Naive thymus-derived CD4-positive, alpha-beta T cell (primary cell): ENCODE measurements at places on chromosomes 6 and 20.

DNA sequence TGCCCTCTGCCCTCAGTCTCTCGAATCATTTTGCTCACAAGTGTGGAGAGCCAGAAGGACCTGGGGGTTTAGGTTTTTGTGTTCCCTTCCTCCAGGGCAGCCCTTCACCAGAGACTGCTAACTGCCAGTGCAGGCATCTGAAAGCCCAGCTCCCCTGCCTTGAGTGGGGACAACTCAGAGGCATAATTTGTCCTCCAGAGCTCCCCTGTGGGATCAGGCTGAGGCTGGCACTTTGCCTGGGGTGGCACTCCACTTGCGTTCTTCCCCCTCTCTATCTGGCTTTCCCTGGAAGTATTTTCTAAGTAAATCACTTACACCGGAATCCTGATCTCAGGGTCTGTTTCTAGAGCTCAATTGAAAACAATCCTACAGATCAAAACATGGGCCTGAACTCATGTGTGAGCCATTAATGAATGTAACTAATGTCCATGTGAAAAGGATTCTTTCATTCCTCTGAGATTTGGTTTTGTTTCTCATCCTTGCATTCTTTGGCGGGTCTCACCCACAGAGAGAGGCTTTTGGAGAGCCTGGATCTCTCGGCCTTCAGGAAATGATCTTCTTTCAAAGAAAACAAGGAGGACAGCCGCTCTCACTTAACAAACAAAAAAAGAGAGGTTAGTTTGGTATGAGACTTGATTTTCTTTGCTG lies 125.7 kb upstream of the RIPOR2 start:
- no peak for DNase-seq

DNA sequence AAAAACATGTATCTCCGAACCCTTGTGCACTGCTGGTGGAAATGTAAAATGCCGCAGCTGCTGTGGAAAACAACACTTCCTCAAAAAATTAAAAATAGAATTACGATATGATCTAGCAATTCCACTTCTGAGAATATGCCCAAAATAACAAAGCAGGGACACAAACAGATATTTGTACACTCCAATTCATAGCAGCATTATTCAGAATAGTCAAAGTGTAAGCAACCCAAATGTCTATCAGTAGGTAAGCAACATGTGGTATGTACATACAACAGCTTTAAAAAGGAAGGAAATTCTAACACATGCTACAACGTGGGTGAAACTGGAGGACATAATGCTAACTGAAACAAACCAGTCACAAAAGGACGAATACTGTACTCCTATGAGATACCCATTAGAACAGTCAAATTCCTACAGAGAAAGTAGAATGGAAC lies 5.7 kb upstream of the RAB5IF start:
- DNase-seq: no peak

- DNase-seq: no peak
These were observed 327.2 kb downstream of the HTR1B start for GRCh38 chr6:77136086-77136485.

DNA sequence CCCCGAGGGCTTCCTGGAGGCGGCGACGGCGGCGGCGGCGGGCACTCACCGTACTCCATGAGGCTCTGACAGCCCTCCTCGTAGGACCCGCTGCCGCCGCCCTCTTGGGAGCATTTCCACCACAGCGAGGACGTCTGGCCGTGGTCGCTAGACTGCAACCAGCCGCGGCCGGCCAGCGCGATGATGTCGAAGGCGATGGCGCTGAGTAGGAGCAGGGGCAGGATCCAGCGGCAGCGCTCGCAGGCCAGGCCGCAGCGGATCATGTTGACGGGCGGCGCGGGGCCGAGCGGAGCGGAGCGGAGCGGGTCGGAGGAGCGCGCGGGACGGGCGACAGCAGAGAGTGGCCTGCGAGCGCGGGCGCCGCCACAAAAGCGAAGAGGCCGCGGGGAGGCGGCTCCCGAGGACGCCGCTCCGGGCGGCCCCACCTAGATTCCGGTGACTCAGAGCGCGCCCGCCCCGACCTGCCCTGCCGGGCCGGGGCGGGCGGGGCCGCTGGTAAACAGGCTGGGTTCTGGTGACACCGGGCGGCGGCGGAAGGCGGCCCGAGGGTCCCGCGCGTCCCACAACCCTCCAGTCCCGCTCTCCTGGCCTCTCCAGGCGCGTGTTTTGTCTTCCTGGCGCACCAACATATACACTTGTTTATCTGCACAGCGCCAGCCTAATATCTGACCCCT lies at the start of gene PERP:
Gene PERP (minus strand): TSS at position 342 of the 674 bp plus-strand sequence. CDS start 79 bp downstream, at position 263.
- peak; percentile 25 for DNase-seq

DNA sequence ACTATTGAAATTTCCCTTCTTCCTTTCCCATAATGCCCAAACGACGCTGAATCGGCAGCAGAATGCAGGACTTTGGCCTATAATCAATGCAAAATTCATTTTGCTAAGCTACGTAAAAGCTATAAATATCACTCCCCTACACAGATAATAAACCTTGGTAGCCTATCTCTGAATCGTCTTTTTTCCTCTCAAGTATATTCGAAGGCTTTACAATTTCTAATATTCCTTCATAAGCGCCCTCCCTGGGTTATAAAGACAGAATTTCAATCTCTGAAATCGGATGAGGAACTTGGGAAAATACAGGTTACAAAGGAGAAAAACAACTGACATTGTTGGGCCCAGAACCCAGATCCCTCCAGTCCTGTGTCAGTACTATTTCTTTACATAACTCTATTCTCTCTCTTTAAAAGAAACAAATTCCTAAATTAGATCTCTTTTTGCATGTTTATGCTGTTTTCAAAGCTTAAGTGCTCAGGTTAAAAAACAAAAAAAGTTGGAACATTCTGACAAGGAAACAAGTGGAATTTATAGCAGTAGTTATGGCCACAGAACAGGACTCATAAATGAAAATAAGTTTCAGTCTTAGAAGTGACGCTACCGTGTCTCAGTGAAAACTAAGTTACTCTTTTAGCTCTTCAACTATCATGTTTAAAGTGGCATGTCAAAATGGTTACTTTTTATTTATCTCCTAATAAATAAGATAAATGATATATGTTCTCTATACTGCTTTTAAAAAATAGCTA lies 84.5 kb downstream of the SESN1 start:
- peak; percentile 9 for DNase-seq

DNA sequence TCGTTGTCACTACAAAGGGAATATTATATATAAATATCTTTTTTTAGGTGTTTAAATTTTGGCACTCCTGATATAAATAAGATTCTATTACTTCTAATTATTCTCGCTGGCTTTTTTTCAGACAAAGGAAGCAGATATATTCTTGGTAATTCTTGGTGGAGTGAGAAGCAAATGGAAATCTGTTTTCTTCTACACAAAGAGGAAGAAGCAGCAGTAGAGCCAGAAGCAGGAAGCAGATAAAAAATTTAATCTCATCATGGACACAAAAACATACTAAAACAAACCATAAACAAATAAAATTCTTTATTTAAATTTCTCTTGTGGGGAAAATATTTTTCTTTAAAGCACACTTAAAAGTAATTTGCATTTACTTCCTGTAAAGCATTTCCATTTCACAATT lies 3.7 kb upstream of the KIAA0319 start:
- DNase-seq: no peak

DNA sequence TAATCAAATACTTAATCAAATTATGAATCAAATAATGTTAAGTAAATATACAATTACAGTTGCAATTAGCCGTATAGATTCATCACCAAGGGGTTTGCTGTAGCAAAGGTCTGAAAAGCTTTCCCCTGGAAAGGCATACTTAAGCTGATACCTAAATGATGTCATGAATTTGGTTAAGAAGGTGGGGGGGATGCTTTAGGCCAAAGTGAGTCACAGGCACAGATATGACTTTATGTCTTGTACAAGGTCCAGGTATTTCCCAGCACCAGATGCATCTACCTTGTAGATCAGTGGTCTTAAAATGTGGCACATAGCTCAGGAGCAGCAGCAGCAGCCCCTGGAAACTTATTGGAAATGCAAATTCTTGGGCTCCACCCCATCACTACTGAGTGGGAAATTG lies 557.3 kb upstream of the CDH4 start:
- DNase-seq: no peak

DNA sequence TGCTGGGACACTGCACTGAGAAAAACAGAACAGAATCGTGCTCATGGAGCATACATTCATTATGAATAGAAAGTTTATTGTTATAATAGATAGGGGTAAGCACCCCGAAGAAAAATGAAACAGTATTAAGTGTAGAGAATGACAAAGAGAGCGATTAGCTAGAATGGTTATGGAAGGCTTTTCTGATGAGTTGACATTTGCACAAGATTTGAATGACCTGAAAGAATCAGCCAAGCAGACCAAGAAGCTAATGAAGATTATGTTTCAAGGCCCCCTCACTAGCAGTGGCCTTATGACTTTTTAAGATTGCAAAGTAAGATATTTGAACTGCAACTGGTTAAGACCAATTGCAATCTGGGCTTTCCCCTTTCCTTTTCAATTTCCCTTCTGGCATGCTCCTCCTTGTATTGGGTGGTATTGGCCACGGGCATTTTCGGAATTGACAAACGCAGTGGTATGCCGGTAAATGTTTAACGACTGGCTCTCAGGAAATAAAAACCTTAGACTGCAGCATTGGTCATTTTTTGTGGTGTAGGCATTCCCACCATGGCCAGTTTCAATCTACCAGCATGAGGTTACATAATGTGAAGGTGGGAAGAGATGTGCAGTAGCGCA lies 120.0 kb upstream of the CITED2 start:
- no peak for DNase-seq

- peak; percentile 51 for DNase-seq
These were observed 514 bp downstream of the DEFB129 start for GRCh38 chr20:227439-228105.

GRCh38 chr20:43183536-43184070 lies 6.1 kb downstream of the PTPRT start:
- DNase-seq: no peak

- DNase-seq: no peak
These were observed 23.1 kb downstream of the IYD start for GRCh38 chr6:150391890-150392289.

DNA sequence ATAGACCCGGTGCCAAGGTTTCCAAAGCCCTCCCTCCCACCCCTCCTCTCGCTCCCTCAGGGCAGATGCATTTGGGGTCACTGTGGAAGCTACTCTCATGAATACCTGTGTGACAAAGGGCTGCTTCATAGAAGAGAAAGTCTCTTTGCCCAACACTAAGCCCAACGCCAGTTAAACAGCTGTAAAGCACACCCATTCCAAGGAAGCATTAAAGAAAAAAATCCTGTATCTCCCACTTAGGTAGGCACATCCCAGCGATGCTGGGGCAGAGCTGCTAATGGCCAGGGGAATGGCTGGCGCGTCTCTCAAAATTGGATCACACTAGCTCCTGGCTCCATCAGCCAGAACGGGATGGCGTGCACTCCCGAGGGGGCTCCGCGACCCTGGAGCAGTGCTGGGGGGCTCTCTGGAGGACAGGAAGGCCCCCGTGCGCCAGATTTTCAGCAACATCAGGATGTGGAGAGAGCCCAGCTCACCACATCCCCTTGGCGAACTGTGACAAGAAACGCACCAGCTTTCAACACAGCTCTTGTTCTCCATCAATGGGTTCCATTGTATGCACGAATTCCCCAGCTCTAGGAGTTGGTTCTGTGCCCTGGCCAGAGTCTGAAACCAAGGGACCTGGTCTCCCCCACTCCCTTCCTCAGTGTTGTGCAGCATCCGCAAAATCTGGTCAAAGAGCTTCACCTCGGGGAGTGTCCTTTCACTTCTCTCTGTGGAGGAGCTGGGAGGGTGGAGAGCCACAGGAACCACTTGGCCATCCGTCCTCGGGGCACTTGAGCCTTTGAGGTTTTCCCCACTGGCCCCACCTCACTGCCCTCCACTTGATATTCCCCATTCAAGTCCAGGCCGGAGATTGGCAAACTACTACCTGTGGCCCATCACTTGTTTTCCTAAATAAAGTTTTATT lies 74.1 kb downstream of the TFAP2C start:
- DNase-seq: no peak
